ENCODE measurements at places on chromosomes 4 and X.
A peak's percentile ranks its signal among the peaks of the same experiment; 100 is the strongest.

DNA sequence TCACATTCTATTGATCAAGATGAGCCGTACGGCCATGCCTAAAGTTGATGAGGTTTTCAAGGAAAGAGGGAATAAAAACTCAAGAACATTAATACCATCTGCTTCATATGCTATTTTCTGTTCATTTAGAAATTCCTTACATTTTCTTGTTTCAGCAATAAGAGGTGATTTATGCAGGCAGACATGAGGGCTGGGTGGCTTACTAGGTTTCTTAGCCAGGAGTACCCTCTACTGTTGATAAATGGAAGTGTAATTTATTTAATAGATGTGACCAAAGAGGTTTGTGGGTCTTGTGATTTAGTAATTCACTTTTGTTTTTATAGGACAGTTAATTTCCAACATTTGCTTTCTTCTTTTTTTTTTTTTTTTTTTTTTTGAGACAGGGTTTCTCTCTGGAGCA lies 6.4 kb upstream of the SMIM9 start:
- DNase-seq = no peak

GRCh38 chrX:114581528-114582263 lies 2.2 kb upstream of the HTR2C start:
- no peak for DNase-seq

GRCh38 chr4:9773471-9773870 lies 8.0 kb upstream of the DRD5 start:
- no peak for DNase-seq

GRCh38 chr4:19304028-19304427 lies 947.7 kb upstream of the SLIT2 start:
- DNase-seq = no peak

GRCh38 chr4:73603854-73604584 lies 16.2 kb downstream of the RASSF6 start:
- DNase-seq = no peak

GRCh38 chrX:69285881-69286564 lies 120.8 kb upstream of the PJA1 start:
- DNase-seq = peak; percentile 1

DNA sequence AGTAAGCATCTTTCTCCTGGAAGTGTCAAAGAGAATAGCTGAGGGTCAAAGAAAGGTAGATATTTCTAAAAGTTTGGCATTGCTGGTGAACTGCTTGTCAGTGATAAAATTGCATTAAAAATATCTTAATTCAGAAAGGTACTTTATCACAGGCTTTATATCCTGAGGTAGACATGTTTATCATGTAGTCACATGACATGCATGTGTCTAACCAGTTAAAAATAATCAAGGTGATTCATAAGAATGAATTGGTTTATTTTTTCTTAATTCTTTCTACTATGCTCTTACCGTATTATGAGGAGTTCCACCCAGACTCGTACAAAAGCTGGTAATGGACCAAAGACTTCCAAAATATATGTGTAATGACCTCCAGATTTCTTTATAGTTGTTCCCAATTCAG lies 6.1 kb downstream of the SLC7A11 start:
- no peak for DNase-seq

DNA sequence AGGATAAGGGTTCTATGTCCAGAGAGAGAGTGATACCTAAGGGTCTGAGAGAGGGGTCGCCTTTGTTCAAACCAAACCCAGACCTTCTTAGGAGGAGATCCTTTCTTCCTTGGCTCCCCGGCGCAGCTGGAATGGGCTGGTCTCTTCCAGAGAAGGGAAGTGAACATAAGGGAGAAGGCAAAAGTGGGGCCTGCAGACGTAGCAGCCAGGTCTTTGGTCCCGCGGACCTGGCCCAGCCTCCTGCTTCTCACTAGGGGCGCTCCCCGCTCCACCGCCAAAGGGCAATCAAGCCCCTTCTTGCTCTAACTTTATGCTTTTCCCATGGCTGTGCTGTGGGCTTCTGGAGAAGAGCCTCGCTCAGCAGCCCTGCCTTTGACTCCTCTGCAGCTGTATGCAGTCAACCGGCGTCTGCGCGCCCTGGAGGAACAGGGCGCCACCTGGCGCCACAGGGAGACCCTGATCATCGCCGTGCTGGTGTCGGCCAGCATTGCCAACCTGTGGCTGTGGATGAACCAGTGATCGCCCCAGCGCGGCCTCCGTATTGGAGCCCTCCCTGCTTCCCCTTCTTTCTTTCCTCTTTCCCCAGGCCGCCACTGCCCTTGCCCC lies 6.5 kb downstream of the FATE1 start:
- DNase-seq = no peak

- no peak for DNase-seq
These were observed 28.4 kb upstream of the GABRA3 start for GRCh38 chrX:152479525-152479924.

GRCh38 chr4:85898231-85898630 lies 423.3 kb downstream of the ARHGAP24 start:
- no peak for DNase-seq

GRCh38 chr4:113756005-113756410 lies 5.5 kb downstream of the CAMK2D start:
- no peak for DNase-seq

- DNase-seq = no peak
These were observed 410.9 kb upstream of the CT83 start for GRCh38 chrX:116873671-116874070.

- DNase-seq = no peak
These were observed 6.2 kb downstream of the CHIC2 start for GRCh38 chr4:54058171-54058570.

DNA sequence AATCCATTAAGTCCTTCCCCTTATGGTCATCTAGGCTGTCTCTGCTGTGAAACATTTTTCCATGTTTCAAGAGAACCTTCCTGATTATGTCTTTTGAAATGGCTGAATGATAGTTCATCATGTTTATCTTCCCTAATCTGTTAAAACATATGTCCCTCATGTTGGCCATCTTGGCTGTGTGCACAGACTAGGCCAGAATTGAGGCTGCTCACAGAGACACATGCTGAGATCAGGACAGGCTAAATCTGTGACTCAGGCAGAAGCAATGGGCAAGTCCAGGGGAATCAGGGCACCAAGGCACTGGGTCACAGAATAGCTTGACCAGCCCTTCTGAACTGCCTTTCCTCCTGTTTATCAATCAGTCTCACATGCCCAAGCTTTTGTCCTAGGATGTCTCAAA lies 78.3 kb downstream of the FHDC1 start:
- no peak for DNase-seq

- peak; percentile 1 for DNase-seq
These were observed 81.9 kb upstream of the QRFPR start for GRCh38 chr4:121462660-121463261.

DNA sequence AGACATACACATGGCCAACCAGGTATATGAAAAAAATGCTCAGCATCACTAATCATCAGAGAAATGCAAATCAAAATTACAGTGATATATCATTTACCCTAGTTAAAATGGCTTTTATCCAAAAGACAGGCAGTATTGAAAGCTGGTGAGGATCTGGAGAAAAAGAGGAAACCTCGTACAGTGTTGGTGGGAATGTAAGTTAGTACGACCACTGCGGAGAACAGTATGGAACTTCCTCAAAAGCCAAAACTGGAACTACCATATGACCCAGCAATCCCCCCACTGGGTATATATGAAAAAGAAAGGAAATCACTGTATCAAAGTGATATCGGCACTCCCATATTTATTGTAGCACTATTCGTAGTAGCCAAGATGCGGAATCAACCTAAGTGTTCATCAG lies 23.4 kb downstream of the ABHD18 start:
- DNase-seq = no peak

DNA sequence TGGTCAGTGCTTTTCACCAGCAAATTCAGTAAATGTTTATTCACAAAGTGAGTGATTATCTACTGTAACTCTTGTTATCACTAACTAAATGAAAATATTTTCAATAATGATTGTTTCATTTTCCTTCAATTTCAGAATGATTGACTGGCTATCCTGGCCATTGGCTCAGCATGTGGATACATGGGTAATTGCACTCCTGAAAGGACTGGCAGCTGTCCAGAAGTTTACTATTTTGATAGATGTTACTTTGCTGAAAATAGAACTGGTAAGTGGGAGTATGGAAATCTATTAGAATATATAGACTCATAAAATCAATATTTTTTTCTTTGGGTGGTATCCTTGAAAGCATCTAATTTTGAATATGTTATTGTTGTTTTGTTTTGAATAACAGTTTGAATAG lies 10.9 kb downstream of the USP38 start:
- DNase-seq = no peak

GRCh38 chr4:113407409-113407808 lies 354.1 kb downstream of the CAMK2D start:
- DNase-seq = no peak

GRCh38 chrX:34584781-34585180 lies 72.3 kb downstream of the TMEM47 start:
- DNase-seq = no peak

DNA sequence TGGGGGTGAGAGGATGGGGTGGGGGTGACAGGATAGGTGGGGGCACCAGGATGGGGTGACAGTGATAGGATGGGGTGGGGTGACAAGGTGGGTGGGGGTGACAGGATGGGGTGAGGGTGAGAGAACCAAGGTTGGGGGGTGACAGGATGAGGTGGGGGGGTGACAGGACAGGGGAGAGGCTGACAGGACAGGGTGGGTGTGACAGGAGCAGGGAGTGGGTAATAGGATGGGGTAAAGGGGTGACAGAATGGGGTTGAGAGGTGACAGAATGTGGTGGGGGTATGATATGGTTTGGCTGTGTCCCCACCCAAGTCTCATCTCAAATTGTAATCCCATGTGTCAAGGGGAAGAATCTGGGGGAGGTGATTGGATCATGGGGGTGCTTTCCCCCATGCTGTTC lies 26.0 kb downstream of the RNF212 start:
- no peak for DNase-seq

DNA sequence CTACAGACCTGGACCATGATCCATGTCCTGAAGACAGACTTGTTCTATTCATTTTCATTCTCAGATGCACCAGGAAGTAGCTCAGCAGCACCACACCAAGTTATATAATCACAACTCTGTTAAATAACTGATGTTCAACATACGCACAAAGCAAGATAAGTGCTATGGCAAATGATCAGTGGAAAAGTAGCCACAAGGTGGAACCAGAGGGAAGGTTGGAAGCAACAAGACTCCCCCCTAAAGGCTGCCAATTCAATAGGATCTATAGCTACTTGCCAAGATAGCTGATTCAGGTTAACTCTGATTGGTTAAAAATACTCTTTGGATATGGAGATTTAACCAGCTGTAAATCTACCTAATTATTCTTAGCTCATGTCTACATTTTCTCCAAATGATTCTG lies 23.7 kb upstream of the FAM47B start:
- DNase-seq = no peak

DNA sequence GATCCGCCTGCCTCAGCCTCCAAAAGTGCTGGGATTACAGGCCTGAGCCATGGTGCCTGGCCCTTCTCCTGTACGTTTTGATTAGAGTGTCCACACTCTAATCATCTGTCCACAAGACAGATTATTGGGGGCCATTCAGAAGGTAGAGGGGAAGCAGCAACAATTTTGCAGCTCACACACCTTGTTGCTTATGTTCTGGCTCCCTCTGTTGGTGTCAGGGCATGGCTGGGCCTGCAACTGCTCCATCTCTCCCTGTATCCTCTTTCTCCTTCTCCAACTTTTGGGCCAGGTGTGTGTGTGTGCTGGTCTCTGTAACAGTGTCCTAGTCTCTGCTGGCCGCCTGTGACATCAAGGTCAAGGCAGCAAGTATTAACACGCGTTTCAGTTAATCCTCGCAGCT lies 125.5 kb upstream of the MBNL3 start:
- no peak for DNase-seq

GRCh38 chr4:169159624-169160171 lies 111.1 kb downstream of the SH3RF1 start:
- DNase-seq = no peak

DNA sequence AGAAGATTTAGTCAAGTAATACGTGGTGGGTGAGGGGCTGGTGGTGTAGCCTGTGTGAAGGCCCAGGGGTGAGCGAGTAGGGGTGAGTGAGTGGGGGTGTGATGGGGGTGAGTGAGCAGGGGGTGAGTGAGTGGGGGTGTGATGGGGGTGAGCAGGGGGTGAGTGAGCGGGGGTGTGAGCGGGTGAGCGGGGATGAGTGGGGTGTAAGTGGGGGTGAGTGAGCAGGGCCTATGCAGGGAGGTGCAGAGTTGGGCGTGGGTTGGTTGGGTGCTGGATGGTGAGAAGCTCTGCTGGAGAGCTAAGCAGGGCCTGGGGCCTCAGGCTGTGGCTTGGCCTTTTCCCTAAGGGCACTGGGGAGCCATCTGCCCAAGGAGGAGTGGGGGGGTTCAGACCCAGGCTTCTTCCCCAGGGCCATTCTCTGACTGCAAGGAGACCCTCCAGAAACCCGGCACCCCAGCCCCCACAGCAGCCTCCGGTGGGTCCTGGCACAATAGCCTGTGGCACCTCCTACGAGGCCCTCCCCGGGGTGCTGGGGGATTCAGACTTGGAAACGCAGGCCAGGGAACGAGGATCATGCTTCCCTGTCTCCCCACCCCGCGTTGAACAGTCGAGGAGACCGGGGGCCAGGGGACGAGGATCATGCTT lies 30.4 kb downstream of the SH3TC1 start:
- no peak for DNase-seq

DNA sequence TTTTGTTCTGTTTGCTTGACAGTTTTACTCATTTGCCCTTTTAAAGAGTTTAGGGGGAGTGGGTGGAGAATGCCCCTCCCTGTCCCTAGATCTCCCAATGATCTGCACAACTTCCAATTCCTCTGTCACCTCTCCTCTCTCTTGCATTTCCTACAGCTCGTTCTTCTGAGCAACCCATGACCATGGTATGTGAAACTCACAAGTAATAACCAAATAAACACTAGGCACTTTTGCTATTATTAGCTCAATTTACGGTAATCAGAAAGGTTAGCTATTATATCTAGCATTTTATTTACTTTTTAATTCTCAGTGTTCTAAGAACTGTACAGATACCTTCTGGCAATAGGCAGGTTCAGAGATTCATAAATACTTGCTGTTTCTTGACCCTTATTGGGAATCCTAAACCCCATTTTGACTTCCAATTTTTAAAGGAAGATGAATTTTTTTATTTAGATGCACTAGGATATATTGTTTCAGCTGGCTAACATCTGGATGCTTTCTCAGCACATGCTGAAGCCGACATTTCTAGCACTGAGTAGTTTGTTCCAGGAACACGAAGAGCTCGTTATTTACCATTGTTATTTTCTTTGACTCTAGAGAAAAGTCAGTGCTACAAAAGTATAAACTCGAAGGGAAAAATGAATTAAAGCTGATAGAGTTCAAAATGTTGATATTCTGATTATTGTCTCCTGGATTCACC lies 194.7 kb upstream of the TLL1 start:
- no peak for DNase-seq

- DNase-seq = no peak
These were observed 169.6 kb upstream of the GATB start for GRCh38 chr4:151930372-151930771.

DNA sequence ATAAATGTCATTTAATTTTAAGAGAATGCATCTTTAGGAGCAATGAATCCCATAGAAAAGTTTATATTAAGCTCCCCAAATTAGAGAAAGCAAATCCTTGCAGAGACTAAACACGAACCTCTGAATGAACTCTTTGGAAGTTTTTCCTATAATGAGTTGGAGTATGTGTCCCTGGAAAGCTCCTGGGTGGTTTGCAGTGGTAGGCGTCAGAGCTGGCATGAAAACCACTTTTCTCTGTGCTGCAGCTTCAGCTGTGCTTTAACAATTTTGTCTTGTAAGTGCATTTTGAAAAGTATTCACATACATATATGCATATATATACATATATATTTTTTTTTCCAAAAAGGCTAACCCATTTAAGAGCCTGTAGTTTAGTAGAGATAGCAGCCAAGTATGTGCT lies 148.7 kb upstream of the TBC1D9 start:
- DNase-seq = no peak
